OCI-LY7 (cell line): ENCODE measurements at places on chromosomes 4 and X. TPM values are rescaled to one million over a fixed set of nuclear protein-coding genes. Genes with fewer than 3 reads are reported as not detected.

The PRKG2 gene
- total RNA-seq: 1.1 and 2.1 TPM in 2 replicates

The TLR10 gene
- 19.5 and 27.4 TPM in 2 replicates for total RNA-seq

The SASH3 gene
- total RNA-seq: 150 and 157 TPM in 2 replicates

The CXCR3 gene
- total RNA-seq: not detected in 2 replicates

The PAGE2B gene
- not detected in 2 replicates for total RNA-seq

The LEF1 gene
- 223 and 306 TPM in 2 replicates for total RNA-seq

The ZFP92 gene
- total RNA-seq: not detected in 2 replicates

The MMRN1 gene
- 0.13 TPM in 1 of 2 replicates, not detected in the other for total RNA-seq

The CDKL2 gene
- 0.15 and 0.19 TPM in 2 replicates for total RNA-seq

The ATP8A1 gene
- 141 and 149 TPM in 2 replicates for total RNA-seq

The PLXNB3 gene
- not detected in 2 replicates for total RNA-seq

The TEX28 gene
- not detected in 2 replicates for total RNA-seq

The GRID2 gene
- not detected in 2 replicates for total RNA-seq

The PITX2 gene
- 6.5 and 7.9 TPM in 2 replicates for total RNA-seq

The ALB gene
- total RNA-seq: not detected in 2 replicates

The TAF7L gene
- not detected in 2 replicates for total RNA-seq

The DOCK11 gene
- total RNA-seq: 34.7 and 37.1 TPM in 2 replicates

The VGLL1 gene
- total RNA-seq: not detected in 2 replicates

The GYPE gene
- total RNA-seq: not detected in 2 replicates
